Stimulated activated naive CD4-positive, alpha-beta T cell (primary cell): ENCODE measurements at places on chromosomes 6 and 20.

GRCh38 chr20:3559637-3560036 lies 88.8 kb downstream of the ATRN start:
- DNase-seq, result no peak

GRCh38 chr20:41116282-41116956 lies 20.9 kb upstream of the PLCG1 start:
- no peak for DNase-seq

DNA sequence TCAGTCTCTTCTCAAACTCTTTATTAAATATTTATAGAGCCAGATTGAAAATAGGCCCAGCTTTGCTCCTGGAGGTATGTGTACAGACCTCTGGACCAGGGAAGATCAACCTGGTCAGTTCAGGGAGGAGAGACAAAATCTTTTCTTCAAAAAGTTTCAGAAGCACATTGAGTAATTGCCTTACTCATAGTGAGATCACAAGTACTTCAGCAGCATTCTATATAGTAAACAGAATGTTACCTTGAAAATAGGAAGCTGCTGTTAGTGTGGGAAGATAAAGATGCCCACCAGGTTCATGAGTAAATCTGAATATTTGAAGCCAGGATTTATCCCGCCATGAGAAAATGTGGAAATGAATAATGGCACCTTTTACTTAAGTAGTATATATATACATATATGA lies 665.9 kb upstream of the CITED2 start:
- no peak for DNase-seq

DNA sequence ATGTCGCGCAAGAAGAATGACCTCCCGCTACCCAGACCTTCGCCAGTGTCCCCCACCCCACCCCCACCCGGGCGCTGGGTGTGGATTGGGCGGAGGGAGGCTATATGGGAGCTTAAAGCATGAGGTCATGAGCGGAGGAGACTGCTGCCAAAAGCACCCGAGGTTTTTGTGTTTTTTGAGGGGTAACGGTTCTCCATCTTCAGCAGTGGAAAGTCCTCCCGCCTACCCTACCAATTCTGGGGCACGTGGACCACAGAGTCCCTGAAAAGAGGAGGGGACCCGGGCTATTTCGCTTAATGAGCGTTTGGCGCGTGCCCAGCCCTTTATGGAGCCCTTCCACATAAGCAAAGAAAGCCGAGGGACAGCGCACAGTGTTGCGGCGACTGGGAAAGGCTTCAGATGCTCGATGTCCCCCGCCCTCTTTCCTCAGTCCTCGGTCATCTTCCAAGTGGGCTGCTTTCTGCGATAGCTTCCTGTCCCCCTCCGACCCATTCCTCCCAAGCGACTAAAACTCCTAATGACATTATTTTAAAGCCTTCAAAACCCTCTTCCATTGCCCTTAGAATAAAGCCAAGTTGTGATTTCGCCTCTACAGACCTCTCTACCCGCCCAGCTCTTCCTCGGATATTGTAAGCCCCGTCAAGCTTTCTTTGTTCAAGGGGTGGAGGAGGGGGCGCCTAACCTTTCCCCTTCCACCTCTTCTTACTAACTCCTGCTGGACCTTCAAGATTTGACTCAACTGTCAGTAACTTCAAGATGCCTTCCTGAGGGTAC lies 2.1 kb upstream of the TRERF1 start:
- DNase-seq, result no peak
